ENCODE measurements at places on chromosomes 11 and 22.

- DNase-seq: no peak
Observed at GRCh38 chr11:129458756-129459535, 83.3 kb downstream of the BARX2 start.

GRCh38 chr22:29151316-29151715 is 54.4 kb upstream of the EMID1 start:
- DNase-seq: no peak

GRCh38 chr11:107840129-107840484 is 18.5 kb downstream of the SLC35F2 start:
- no peak for DNase-seq

- DNase-seq: peak; percentile 58
Observed at GRCh38 chr11:96189351-96189750, 153.6 kb downstream of the MAML2 start.

GRCh38 chr11:116312570-116313391 is 460.0 kb downstream of the BUD13 start:
- no peak for DNase-seq

Measured in T-helper 1 cell (primary cell).